ENCODE measurements at places on chromosomes 11 and 22.
A peak's percentile ranks its signal among the peaks of the same experiment; 100 is the strongest.

GRCh38 chr22:26860301-26860700 is 202.9 kb downstream of the MIAT start:
- no peak for DNase-seq

DNA sequence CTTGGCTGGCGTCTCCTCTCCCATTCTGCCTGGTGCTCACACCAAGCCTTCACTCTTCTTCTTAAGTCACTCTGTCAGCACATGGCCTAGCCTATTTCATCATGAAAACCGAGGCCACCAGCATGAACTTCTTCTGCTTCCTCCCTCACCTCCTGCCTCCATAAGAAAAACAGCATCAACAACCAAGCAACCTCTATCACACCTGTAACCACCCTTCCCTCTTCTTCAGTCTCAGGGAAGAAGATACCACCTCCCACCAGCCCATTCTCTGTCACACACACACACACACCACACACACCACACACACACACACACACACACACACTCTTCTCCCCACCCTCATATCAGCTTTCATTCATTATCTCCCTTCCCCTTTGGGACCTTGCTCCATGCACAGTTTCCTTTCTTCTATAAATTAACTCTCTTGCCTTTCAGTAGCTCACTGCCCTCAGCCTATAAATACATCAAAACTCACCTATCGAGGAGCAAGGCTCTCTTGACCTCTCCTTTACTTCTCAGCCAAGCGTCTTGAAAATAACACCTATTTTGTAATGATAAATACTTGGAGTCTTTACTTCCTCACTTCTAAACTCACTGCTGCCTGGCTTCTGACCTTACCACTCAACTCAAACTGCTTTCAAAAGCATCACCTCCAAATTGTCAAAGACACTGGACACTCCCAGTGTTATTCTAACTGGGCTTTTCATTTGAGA is 36.6 kb downstream of the SC5D start:
- DNase-seq, result no peak

- DNase-seq, result no peak
Measured at GRCh38 chr11:102914238-102915043, 39.7 kb upstream of the MMP12 start.

GRCh38 chr11:207863-208180 is 314 bp downstream of the RIC8A start:
- DNase-seq, result no peak

DNA sequence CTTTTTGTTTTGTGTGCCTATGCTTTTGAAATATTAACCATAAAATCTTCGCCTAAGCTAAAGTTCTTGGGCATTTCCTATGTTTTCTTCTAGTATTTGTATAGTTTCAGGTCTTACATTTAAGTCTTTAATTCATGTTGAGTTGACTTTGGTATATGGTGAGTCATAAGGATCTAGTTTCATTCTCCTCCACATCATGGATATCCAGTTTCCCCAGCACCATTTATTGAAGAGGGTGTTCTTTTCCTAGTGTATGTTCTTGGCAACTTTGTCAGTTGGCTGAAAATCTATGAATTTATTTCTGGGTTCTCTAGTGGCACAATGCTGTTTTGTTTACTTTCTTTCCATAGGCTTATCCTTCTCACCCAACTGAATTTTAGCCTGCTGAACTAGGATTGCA is 49.0 kb downstream of the CTSC start:
- no peak for DNase-seq

DNA sequence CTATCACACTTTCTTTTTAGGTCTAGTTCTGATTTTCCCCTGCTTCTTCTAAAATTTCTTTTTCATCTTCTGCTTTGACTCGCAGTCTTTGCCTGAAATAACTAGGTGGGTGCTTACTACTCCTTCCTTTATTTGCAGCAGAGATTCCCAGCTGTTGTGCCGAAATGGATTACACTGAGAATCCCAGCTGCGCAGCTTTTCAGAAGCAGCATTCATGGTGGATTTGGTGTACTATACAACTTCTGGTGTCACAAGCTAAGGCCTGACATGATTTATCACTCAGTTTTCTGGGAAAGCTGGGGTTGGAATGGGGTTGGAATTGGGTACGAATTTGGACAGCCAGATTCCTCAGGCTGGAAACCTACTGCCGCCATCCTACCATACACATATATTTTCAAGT is 6.0 kb upstream of the XKR3 start:
- no peak for DNase-seq

GRCh38 chr22:48757985-48758561 is 1069.6 kb downstream of the BRD1 start:
- no peak for DNase-seq

GRCh38 chr11:70159627-70160570 is 43.2 kb upstream of the FADD start:
- no peak for DNase-seq

- DNase-seq, result no peak
Measured at GRCh38 chr11:102234779-102235439, 82.4 kb upstream of the BIRC3 start.

GRCh38 chr11:44563711-44564110 is 1.8 kb upstream of the CD82 start:
- no peak for DNase-seq

DNA sequence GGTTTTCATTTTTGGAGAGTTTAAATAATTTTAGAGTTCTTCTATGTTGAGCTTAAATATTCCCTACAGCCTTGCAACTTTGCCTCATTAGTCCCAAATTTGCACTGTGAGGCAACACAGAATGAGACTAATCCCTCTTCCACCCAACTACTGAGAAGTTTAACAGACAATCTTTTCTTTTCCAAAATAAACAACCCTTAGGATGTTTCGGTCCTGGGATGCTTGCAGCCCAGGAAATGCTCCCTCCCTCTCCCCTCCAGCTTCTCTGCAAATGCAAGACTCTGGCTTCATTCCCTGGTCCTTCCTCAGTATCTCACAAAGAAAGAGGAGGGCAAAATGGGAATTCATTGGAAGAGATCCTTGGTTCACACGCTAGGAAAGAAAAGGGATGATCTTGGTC is 222.5 kb downstream of the ST3GAL4 start:
- no peak for DNase-seq

DNA sequence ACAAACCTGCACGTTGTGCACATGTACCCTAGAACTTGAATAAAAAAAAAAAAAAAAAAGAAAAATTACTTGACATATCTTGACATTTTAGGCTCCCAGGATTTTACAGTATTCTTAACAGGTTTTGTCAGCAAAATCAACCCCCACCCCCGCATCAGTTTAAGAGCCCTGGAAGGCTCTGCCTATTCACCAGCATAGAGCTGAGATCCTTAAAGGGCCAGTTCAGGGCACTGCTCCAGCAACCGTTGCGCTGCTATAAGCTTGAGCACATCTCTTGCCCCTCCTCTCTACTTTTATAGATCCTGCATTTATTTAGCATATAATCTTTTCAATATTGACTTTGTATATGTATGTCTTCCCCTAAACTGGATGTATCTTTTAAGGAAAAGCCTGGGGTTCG is 697 bp upstream of the PAFAH1B2 start:
- peak; percentile 51 for DNase-seq

DNA sequence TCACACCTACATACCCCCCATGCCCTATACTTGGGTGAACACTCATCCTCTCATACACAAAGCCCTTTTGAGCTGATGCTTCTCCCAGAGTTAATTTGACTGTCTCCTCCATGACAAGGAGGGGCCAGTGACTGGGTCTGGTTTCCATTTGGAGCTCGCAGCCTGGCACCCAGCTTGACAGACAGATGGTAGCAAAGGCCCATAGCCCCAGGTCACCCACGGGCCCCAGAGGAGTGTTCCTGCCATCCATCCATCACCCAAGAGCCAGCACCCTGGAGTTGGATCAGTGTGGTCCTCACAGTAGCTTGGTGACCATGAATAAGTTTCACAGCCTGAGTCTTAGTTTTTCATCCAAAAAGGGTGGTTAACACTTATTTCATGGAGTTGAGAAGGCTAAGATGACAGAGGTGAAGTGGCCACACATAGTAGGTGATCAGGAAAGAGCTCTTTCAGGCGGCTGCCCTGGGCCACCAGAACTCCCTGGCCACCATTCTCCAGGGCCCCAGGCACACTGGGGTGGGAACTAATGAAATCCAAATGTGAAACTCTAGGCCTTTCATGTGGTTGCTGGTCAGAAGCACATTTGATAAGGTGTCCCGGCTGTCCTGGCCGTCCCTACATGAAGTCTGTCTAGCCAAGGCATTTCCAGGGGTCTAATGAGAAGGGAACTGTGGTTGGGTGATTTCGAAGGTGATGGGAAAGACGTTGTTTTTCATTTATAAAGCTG is 42.4 kb downstream of the LIF start:
- DNase-seq, result no peak

All from NCI-H446 (cell line).